NCI-H2171 treated with DMSO at 0.1 percent for 48 hours (cell line): ENCODE measurements at places on chromosomes 11 and 22.

GRCh38 chr11:72848846-72849466 lies 34.7 kb downstream of the ATG16L2 start:
- peak; percentile 35 for DNase-seq

- DNase-seq = no peak
Observed at GRCh38 chr11:67586568-67587250, 3.1 kb downstream of the GSTP1 start.

GRCh38 chr22:50326225-50326955 lies 422 bp downstream of the DENND6B start:
- no peak for DNase-seq

GRCh38 chr11:113436672-113437252 lies 38.4 kb downstream of the DRD2 start:
- peak; percentile 24 for DNase-seq

DNA sequence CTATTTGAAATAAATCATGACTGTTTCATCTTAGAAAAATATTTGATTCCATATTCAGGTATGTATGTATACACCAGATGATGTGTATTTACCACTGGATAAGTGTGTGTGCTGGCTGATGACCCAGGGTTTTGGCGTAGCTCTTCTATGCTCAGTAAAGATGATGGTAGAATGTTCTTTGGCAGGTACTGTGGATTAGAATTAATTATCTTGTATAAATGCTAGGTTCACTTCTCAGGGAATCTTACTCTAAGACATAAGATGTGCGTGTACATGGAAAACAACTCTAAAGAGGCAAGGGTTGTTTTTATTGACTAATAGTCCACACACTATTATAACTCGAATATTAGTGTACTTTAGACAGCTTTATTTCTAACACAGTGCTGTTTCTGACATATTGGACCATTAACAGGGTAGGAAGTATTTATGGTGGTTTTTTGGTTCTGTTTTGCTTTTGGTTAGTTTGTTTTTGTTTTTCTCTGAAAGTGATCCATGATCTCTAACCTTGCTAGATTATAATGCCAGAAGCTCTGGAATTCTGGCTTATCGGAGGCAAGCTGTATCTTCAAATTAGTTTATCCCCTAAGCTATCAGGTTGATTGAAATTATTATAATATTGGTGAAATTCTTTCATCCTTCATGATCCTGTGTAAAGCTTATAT lies 1.0 kb upstream of the HBG1 start:
- DNase-seq = no peak

DNA sequence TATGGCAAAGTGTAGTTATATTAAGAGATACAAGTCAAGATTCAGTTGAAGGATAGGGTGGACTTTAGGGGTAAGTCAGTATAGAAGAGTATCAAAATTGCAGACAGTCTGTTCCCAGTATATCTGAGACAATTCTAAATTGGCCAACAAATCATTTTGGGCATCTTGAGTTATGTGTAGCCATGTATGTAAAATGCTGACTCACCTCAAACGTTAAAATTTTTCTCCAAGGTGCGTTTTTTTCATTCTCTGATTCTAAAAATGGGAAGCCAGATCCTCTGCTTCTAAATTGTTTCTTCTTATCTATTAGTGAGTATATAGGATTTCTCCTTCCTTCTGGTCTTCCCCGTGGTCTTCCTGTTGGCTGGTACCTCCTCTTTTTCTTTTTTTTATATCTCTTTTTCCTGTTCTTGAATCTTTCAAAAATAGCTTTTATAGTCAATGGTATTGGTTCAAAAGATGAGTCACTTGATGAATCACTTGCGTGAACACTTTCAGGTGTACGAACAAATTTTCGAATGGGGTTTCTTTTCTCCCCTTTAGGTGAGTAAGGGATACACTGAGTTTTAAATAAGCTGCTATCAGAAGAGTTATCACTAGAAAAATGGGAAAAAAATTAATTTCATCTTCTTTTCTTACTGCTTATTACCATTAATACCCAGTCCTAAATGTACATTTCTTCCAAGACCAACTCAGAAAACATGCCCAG lies 3.2 kb downstream of the TAF1D start:
- no peak for DNase-seq

DNA sequence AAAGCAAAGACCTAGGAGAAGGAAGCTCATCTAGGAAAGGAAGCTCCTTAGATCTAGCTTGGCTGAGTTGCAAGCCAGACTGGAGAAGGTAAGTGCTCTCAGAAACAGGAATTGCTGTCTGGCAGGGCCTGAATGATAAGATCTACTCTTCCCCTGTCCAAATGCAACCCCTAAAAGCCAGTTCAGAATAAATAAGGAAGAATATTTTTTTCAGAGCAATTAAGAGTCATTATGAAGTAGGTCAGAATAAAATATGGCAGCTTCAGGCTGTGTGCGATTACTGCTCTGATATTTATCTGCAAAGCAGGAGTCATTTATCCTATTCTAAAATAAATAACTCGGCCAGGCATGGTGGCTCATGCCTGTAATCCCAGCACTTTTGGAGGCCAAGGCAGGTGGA lies 82.1 kb downstream of the PIWIL4 start:
- no peak for DNase-seq

DNA sequence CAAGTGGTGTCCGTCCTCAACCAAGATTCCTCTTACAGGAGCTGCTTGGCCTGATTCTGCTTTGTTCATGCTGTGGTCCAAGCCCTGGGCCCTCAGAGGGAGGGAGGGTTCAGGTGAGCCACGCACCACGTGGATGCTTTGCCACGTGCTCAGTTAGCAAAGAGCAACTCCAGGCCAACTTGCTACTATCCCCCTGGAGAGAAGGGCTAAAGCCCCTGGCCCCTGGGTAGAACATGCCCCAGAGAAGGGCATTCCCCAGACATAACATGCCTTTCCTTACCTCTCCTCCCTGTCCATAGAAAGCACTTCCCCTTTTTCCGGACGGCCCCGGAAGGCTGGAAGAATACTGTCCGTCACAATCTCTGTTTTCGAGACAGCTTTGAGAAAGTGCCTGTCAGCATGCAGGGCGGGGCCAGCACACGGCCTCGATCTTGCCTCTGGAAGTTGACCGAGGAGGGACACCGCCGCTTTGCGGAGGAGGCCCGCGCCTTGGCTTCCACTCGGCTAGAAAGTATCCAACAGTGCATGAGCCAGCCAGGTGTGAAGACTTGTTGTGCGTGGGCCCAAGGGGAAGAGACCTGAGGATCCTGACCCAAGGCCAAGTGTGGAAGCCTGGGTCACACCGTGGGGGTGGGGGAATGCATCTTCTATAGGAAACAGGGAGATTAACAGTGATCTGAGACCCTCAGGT lies 8.8 kb downstream of the FOXR1 start:
- no peak for DNase-seq

DNA sequence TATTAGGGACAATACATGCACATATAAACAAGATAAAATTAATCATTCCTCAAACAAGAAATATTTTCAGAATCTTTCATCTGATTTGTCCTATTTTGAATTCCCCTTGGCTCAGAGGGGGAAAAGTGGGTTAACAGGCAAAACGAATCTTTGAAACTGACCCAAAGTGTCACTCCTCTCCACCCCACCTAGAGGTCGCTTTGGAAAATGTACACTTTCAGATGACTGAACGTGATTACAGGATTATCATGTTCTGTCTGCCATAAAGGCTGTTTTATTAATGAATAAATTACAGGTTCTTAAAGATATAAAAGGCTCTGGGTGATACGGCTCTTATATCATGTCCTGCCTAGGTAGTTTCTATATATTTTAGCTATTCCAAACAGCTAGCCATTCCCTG lies 1735.0 kb downstream of the LRRC4C start:
- DNase-seq = no peak

DNA sequence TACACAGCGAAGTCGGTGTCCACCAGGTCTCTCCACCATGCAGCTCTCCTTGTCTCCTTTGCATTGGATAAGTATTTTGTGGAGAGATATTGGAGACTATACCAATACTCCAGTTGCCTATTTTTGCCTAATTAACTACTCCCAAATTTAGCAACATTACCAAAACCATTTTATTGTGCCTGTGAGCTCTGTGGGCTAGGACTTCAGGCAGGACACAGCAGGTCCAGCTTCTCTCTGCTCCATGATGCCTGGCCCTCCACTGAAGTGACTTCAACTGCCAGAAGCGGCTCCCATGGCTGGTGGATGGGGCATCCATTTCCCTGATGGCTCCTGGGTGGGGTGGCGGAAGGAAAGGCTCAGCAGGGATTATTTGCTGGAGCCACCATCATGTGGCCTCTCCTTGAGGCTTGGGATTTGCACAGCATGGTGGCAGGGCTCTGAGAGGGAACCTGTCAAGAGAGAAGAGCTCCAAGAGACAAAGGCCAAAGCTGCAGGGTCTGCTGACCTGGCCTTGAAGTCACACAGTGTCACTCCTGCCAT lies 36.9 kb upstream of the MAPK1 start:
- DNase-seq = no peak

GRCh38 chr11:74948546-74948897 lies 369 bp downstream of the XRRA1 start:
- no peak for DNase-seq
